ENCODE measurements at places on chromosomes 2 and 18.

GRCh38 chr2:172092716-172093415 is 7.6 kb downstream of the DLX1 start:
- DNase-seq = peak; percentile 24

DNA sequence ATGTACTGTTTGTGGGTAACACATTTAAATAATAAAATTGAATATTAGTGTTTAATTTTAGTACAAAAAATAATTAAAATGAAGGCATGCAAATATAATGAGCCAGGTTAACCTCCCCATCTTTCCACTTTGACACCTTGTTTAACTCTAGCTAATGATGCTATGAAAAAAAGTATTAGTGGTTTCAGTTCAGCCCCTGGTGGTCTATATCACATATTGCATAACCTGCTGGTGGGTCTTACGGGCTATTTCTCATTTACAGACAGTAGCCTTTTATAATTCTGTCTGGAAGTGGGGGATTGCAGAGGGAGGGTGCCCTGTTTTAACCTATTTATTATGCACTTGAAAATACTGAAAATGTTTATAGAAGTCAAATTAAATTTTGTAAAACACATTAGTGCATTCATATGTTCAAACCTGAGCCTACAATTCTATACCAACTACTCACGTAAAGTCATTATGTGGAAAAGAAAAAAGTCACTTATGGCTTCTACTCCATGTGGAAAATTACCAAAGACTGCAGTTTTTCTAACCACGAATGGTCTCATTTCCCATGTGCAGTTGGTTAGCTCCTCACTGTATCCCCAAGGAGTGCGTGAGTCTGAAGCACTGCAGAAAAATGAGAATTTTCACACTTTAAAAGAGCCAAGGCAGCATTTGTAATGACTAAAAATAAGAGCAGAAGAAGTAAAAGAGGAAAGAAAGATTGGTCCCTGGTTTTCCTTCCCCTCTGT is 381.0 kb downstream of the MTX2 start:
- no peak for DNase-seq

- DNase-seq = no peak
These were observed 111.0 kb upstream of the GPC1 start for GRCh38 chr2:240324312-240325015.

DNA sequence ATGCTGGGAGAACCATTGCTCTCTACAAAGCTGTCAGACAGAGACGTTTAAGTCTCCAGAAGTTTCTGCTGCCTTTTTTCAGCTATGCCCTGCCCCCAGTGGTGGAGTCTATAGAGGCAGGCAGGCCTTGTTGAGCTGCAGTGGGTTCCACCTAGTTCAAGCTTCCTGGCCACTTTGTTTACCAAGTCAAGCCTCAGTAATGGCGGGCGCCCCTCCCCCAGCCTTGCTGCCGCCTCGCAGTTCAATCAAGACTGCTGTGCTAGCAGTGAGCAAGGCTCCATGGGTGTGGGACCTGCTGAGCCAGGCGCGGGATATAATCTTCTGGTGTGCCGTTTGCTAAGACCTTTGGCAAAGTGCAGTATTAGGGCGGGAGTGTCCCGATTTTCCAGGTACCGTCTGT is 52.7 kb upstream of the SCYGR2 start:
- no peak for DNase-seq

- DNase-seq = peak; percentile 65
These were observed 1.1 kb upstream of the BOLL start for GRCh38 chr2:197786010-197786877.

DNA sequence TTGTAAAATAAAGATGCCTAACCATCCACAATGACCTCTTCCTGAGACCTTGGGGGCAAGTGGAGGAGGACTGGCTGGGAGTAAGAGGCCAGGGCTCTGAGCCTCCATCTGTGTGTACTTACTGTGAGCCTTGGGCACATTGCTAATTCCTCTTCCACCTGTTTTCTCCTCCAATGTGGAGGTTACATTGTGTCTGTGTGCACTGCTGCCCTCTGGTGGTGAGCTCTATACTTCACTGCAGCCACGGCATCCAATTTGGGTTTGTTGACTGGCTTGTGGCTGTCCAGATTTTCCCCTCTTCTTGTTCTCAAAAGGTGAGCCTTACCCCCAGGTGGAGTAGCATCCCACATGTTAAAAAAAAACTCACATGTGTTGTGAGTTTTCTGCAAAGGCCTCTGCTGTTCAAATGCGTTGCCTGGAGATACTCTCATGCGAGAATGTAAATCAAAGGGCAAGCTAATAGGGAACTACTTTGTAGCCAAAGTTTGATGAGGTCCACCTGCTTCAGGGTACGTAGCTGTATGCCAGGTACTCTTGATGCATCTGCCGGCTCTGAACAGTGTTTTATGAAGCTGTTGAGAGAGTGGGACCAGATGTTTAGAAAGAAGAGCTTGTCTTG is 80.8 kb downstream of the APOB start:
- DNase-seq = peak; percentile 77

DNA sequence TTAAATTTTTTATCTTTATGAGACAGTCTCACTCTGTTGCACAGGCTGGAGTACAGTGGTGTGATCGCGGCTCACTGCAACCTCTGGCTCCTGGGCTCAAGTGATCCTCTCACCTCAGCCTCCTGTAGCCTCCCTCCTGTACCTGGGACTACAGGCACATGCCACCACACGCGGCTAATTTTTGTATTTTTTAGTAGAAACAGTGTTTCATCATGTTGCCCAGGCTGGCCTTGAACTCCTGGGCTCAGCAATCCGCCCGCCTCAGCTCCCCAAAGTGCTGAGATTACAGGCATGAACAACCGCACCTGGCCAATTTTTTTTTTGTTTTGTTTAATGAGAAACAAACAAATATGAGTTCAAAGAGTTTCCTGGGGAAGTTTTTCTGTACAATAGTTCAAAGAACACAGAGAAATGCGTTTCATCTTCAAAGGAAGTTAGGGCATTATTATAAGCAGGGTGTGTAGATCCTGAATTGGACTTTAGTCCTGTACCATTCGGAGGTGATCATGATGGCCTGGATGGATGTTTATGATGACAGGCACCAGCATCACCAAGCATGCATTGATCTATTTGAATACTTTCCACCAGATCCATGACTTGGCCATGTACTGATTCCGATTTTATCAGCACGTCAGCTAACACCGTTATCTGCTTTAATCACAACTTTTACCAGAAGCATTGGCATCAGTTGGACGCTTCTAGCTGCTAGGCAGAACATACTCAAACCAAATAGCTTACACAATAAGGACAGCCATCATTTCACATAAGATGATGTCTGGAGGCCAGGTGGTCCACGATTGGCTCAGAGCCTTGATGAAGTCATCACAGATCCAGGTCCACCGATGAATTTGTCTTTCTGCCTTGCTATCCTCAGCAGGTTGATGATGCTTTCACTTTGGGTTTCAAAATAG is 28.9 kb downstream of the TCF23 start:
- no peak for DNase-seq

DNA sequence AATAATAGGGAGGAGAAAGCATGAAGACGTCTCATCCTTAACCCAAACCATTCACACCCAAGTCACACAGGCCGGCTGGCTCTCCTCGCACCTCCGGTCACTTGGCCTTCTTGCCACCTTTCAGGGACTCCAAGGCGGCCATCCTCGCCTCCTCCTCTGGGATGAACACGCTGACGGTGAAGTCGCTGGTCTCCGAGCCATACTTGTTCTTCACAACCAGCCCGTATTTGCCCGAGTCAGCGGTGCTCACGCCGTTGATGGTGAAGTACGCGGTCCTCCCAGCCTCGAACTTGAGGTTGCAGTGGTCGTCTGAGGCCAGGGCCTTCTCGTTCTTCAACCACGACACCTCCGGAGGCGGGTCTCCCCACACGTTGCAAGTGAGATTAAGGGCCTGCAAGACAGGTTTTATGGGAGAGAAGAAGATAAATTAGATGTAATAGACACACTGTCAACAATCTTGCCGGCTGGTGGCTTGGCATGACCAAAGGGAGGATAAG is 54.3 kb upstream of the LPIN2 start:
- no peak for DNase-seq

GRCh38 chr18:38551881-38552280 is 986.3 kb upstream of the CELF4 start:
- DNase-seq = no peak

GRCh38 chr2:242060212-242060835 is 190.8 kb downstream of the RTP5 start:
- no peak for DNase-seq

- peak; percentile 95 for DNase-seq
These were observed 22.6 kb upstream of the TBC1D8 start for GRCh38 chr2:101173707-101174295.

GRCh38 chr2:230902180-230902899 is 22.7 kb downstream of the GPR55 start:
- DNase-seq = peak; percentile 85

GRCh38 chr2:232658217-232658785 is 24.9 kb downstream of the EFHD1 start:
- peak; percentile 26 for DNase-seq

DNA sequence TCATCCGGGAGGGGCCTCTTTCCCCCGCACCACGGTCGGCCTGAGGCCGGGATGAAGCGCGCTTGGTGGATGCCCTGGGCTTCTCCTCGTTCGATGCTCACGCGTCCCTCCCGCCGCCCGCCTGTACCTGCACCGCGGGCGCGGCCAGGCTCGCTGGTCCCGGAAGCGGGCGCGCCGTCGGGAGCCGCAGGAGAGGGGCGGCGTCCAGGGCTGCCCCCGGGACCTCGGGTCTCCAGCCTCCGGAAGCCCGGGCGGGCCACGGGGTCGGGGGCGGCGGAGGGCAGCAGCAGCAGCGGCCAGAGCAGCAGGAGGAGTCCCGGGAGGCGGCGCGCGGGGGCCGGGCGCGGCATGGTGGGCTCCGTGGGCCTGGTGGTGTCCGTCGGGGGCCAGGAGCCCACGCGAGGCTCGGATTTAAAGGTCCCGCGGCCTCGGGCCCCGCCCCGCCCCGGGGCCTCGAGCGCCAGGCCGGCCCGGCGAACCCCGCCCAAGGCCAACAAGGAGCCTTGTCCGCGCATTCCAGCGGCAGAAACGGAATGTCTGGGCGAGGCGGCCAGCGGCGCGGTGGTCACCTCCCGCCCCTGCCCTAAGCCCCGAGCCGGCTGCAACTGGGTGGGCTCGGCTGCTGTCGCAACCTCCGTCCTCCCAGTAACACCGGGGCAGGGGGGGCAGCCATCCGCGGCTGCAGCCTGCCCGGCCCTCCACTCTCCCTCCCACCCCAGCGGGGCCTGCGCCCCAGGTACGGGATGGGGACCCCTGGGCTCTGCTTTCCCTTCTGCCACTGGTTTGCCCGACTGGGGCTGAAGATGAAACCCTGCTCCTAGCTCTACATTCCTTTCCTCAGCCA is at the start of gene MATN3:
Gene MATN3, minus strand, starts transcription at position 387 of the 844 bp plus-strand sequence. Its CDS starts 37 bp downstream, at position 350.
- no peak for DNase-seq

DNA sequence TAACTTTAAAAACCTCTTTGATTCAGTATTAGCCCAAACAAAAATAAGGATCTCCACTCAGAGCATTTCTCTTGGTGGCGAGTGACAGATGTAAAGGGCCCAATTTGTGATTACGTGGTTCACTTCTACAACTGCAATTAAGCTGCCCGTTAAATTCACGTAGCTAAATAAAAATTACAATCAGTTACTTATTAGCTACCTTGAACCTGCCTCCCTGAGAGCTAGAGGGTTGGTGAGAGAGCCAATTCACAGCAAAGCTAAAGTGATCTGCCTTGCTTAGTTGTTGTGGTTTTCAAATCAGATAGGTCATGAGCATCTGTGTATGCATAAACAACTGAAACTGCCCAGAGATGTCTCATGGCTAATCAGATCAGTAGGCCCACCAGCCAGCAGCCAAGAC is 156.7 kb downstream of the RNF152 start:
- DNase-seq = no peak

- peak; percentile 63 for DNase-seq
These were observed 776.1 kb upstream of the RAB6C start for GRCh38 chr2:129203331-129203730.

DNA sequence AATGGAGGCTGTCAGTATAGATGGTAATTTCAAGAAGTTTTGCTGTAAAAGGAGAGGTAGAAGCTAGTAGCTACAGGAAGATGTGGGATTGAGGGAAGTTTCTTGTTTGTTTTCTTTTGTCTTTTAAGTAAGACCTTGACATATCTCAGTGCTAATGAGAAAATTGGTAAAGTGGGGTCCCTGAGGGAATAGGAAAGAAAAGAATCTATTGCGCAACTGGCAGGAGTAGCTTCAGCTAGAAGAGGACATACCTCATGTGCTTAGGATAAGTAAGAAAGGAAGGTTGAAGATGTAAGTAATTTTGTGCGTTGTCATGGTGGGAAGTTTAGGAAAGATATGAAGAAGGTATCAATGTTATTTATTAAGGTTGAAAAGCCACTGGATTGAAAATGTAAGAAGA is 8.4 kb upstream of the IKZF2 start:
- DNase-seq = no peak

GRCh38 chr18:2780750-2781149 is 66.1 kb upstream of the EMILIN2 start:
- DNase-seq = no peak

- no peak for DNase-seq
These were observed 118.2 kb upstream of the NOL4 start for GRCh38 chr18:34342960-34343359.

DNA sequence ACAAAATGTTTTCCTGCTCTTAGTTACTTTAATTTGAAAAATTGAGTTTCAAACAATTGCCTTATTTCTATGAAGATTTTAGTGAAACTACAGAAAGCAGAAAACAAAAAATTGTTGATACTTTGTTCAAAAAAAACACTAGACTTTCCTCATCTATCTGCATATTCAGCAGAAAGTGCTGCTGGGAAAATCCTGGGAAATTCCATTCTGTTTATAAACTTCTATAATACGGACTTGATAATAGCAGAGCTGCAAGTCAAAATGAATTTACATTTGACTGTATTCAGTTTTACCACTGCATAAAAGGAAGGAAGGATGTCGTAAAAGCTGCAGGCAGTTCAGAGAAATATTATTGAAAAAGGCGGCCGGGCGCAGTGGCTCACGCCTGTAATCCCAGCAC is 24.9 kb upstream of the ERICH2 start:
- DNase-seq = peak; percentile 83

Measured in suppressor macrophage treated with lipopolysaccharide for 1 hour (primary cell).